Iris pigment epithelial cell (primary cell): ENCODE measurements at places on chromosomes 3 and 15.

- no peak for DNase-seq
Observed at GRCh38 chr15:81413851-81414250, 39.8 kb upstream of the TMC3 start.

DNA sequence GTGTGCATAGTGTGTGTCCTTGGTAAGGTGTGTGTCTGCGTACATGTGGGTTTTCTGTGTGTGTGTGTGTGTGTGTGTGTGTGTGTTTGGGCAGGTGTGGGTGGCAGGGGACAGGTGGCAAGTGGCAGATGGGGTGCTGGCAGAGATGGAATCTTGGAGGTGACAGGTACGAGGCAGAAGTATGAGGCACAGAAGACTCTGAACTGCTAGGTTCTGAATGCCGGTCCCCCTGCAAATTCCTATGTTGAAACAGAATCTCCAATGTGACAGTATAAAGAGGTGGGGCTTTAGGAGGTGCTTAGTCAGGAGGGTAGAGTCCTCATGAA lies 29.8 kb downstream of the SRPRB start:
- DNase-seq, result no peak

DNA sequence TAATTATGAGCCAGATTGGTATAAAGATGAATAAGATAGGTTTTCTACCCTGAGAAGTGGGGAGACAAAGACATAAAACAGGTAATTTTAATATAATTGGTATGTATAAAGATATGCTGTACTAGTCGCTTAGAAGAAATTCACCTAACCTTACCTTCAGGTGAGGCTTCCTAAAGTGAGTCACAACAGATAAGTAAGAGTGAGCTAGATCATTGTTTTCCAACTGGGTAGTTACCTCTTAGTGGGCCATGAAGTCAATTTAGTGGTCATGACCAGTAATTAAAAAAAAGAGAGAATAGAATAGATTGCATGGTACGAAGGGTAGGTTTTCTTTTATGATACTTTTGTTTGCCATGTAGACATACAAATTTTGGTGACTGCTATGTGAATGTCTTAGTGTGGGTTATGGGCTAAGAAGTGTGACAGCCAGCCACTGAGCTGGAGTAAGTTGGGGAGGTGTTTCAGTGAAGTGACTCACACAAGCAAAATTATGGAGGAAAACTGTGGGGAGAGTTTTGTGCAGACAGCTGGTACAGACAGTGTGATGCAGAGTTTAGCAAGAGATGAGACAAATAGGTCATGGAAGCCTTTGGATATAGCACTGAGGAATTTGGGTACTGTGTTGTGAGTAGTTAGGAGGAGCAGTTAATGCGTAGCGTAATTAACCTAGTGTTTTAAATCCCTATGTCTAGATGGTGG lies 8.2 kb downstream of the TRNT1 start:
- peak; percentile 64 for DNase-seq

DNA sequence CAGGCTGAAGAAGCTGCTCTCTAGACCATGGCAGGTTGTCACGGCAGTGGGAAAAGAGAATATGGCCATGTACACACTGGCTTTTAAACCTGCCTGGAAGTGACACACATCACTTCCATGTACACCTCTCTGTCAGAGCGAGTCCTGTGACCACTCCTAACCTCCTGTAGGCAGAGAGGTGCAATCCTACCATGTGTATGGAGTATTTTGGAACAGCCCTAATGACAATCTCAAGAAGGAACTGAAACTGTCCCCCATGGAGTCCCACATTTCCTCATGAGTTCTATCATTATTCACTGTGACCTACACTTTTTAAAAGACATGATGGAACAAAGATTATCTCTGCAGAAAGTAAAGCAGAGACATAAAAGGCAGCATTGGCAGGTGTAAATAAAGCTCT lies 153.4 kb upstream of the PFN2 start:
- no peak for DNase-seq

GRCh38 chr3:172869368-172869771 lies 118.8 kb downstream of the ECT2 start:
- peak; percentile 70 for DNase-seq
